ENCODE measurements at places on chromosomes 5 and 9.

DNA sequence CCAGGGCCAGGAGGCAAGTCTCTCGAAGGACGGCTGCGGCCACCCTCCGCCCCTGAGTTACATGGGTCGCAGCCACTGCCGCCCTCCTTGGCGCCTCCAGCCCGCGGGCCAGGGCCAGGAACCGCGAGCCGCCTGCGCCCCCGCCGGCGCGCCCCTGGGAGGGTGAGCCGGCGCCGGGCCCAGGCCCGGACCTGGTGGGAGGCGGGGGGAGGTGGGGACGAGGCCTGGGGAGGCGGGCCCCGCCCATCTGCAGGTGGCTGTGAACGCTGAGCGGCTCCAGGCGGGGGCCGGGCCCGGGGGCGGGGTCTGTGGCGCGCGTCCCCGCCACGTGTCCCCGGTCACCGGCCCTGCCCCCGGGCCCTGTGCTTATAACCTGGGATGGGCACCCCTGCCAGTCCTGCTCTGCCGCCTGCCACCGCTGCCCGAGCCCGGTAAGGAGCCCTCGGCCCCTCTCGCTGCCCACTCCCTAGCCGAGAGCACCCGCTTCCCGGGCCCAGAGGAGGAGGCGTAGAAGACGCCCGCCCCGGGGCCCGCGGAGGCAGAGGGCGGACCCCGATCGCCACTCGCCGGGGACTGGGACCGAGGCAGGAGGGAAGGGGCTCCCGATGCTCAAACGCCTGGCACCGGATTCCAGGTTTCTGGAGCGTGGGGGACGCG is at the start of gene ASS1:
TSS of gene ASS1 (plus strand) at position 397 of the 657 bp plus-strand sequence. CDS start 7,268 bp downstream, outside the sequence.
- DNase-seq = no peak

GRCh38 chr9:72524820-72525540 is 3.6 kb downstream of the TMC1 start:
- peak; percentile 85 for DNase-seq

DNA sequence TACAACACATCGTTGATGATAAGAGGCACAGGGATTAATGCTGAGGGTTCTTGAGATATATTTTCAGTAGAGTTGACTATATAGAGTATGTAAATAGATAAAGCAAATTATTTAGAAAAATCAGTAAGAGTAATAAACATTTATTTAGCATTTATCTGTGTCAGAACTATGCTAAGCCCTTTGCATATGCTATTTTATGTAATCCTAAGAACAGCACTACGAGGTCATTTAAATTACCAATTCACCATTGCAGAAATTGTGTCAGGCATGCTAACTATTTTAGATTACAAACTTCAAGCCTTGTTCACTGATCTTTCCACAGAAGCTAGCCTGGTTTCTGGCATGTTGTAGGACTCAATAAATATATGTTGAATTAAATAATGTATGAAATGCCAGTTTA is 20.4 kb upstream of the REEP2 start:
- DNase-seq = no peak

DNA sequence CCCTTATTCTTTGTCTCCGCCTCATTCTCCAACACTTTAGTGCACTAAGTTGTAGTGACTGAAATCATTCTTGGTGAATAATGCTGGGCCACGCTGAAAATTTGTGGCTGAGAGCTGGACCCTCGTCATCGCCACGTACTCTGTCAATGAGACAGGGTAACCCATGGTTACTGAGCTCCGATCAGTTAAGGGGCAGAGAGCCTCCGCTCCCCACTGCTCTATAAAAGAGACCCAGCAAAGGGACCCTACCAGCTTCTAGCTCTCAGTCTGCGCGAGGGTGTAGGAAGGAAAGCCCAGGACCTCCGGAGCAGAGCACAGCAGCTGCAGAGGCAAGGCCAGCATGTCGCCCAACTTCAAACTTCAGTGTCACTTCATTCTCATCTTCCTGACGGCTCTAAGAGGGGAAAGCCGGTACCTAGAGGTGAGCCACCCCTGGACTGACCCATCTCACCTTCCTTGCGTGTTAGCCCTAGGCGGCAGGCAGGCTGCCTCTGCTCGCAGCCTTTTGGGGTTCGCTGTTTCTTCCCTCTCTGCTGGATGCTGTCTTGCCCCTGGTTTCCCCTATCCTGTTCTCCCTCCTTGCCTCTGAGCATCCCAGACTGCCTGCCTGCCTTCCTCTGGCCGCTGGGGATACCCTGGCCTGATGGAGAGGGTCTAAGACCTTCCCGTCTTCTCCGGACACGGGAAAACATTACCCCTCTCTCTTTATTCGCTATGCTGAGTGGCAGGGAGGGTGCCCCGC is at the start of gene CRHBP:
TSS of gene CRHBP (plus strand) at position 251 of the 742 bp plus-strand sequence. CDS start at position 341, 90 bp downstream.
- no peak for DNase-seq

- no peak for DNase-seq
Observed at GRCh38 chr9:131668439-131669268, 71.2 kb downstream of the RAPGEF1 start.

DNA sequence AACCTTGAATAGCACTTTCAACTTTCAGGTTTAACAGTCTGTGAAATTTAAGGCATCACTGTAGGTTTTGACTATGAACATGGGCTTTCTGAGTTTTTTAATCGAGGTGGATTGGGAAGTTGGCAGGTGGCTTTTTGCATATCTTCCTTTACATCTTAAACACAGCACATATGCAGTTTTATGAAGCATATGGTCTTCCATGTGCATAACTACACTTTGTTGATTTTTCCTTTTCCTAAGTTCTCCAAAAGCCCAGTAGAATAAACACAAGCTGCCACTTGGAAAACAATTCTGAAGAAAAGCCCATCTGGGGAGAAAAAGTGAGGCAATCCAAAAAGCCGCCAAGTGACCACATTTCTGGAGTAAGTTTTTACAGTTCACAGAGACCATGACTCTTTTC is 236.5 kb upstream of the IL12B start:
- DNase-seq = no peak

GRCh38 chr5:80054682-80055081 is 19.5 kb downstream of the THBS4 start:
- DNase-seq = no peak

- DNase-seq = no peak
Observed at GRCh38 chr9:16026886-16027285, 474.0 kb downstream of the CCDC171 start.

DNA sequence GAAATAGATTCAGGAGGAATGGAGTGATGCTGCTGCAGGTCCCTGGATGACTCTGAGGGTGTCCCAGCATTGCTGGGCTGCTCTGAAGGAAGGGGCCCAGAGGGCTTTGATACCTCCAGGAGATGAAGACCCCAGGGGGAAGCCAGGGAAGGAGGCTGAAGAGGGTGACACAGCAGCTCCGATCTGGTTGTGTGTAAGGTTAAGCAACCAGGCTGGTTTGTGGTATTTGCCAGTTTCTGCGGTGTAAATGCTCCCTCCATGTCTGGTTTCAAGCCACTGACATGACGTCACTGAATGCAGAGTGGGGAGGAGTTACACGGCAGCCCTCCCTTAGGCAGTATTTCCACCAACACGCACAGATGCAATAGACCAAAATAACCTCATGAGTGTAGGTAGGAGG is 40.0 kb upstream of the ORM1 start:
- DNase-seq = peak; percentile 71

DNA sequence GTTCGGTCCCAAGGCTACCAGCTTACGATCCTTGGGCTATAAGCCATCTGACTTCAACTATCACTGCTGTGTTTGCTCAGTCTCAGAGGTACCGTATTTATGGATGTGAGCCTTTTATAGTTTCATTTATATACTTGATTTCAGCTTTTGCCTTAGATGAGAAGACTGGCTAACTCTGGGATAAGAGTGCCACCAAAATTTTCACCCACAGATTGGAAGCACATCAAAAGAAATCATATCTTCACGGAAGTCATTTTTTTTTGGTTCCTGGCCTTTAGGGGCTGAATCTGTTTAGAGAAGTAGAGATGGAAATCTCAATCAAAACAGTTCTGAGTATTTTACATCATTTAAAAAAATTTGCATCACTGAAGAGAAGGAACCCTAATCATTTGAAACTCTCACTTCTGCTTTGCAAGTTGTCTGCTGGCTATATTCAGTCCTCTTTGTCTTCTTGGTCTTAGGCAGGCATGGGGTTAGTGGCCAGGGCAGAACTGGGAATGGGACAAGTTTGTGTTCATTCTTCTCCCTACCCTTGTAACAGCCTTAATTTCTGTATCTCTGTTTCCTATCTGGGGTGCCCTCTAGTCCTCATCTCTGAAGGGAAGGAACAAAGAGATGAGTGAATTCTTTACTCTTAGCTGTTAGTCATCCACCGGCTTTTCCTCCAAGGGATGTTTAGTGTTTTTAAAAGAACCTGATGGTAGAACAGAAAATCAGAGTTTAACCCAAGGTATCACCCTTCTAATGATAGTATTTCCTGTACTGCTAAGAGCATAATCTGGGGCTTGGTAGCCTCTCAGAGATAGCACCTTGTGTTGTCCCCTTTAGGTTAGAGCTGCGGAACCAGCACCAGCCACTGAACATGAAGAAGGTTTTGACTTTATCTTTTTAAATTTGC is 14.1 kb upstream of the TNFAIP8 start:
- DNase-seq = no peak

GRCh38 chr5:97735209-97735608 is 552.2 kb upstream of the RIOK2 start:
- DNase-seq = peak; percentile 39

GRCh38 chr9:74361508-74361907 is 135.6 kb upstream of the RORB start:
- DNase-seq = no peak

DNA sequence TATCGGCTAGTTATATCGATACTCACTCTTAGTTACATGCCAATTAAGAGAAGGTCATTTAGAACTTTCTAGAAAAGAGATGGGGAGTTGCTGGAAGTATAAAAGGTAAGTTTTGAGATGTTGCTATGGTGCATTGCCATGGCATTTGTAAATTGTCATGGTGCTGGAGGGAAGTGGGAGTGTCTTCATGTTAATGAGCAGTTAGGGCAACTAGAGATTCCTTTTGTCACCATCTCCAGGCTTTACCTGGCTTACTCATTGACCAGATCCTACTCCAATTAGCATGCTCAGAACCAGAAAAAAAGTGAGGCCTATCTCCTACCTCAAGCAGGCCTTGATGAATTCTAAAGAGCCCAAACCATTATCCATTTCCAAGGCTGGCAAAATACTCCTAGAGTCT is 82.8 kb downstream of the PRR16 start:
- DNase-seq = no peak

GRCh38 chr9:15433661-15434060 is 11.0 kb downstream of the SNAPC3 start:
- no peak for DNase-seq

DNA sequence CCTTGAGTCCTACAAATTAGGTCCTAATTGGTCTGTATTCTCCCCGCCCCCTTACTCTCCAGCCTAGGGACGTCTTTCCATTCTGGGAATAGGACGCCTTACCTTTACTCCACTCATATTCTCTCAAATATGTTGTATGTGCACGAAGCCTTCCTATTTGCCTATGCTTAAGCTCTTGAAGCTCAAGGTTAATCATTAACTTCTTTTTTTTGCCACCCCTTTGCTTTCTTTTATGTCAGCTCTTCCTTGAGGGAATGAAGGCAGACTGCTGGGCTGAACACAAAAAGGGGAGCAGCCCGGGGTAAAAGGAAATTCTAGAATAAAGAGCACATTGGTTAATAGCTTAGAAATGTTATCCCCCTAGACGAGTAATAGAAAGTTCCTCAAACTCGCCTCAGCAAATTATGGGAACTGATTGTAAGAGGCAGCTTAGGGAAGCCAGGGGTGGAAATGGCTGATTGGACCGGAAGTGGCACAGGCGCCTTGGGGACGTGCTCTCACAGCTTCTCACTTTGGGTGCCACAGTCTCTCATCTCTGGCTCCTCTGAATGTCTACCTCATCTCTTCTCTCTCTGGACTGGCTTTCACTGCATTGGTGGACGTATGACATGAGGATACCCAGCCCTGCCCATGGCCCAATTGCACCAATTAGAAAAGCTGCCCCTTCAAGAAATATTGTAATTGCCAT is 122.3 kb upstream of the IL12B start:
- DNase-seq = no peak

DNA sequence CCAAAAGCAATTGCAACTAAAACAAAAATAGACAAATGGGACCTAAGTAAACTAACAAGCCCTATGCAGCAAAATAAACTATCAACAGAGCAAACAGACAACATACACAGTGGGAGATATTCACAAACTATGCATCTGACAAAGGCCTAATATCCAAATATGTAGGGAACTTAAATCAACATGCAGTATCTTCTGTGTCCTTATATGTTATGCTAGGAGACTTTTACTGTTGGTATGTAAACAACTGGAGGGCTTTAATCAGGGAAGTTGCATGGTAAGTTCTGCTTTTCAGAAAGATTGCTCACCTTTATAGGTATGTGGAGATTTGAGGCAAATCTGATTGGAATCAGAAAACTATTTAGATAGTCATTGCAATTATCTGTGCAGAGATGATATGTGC is 461.2 kb upstream of the RIOK2 start:
- DNase-seq = no peak

- DNase-seq = no peak
Observed at GRCh38 chr9:114908805-114909448, 21.5 kb downstream of the TNFSF8 start.

DNA sequence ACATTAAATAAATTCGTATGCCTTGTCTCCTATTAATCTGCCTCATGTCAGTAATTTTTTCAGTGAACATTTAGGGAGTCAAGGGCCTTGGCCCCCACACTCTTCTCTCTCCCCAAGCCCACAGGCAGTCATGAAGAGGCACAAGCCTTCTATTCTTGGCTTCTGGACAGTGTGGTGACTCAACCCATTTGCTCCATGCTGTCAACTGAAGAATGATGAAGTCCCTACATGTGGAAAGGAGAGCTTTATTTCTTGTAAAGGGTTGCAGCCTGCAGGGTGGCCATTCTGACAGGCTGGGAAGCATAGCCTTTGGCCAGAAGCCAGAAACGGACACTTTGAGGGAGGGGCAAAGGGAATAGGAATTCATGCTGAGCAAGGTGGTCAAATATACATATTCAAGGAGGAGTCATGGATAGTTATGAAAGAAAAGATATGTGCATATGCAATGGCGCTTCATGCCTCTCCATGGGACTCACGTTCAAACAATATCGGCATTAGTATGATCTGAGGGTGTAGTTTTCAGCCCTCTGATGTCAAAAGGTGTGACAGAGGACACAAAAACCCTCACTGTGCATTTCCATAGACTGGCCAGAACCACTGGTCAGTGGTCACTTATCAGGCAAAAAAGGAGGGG is 31.3 kb downstream of the ANKRA2 start:
- no peak for DNase-seq

DNA sequence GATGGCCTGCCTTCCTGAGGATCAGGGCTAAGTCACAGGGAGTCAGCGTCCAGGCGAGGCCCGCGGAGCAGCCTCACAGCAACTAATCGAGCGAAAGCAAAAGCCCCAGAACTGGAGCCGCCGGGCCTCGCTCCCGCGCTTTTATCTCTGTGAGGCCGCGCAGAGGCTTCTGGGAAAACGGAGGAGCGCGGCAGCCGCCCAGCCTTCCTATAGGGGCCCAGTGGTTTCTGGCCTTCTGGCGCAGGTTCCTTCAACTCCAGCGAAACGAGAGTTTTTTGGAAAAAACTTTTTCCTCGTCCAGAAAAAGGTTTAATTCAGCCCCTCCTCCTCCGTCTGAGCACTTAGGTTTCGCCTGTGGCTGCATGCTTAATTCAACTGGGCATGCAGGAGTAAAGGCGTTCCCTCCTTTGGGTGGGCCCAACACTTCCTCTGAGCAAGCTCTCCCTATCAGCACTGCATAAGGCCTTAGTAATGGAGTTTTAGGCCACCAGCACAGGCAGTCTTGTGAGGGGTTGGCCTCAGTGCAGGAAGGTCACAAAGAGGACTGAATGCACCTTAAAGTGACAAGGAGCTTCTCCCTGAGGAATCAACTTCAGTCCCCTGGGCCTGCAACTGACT is at the start of gene MEIKIN:
TSS of gene MEIKIN (minus strand) at position 113 of the 618 bp plus-strand sequence. CDS start 158 bp downstream, outside the sequence.
- no peak for DNase-seq
